ENCODE measurements at places on chromosomes 5 and 9.

- no peak for DNase-seq
These were observed 389.9 kb upstream of the PTPRD start for GRCh38 chr9:11002705-11003104.

DNA sequence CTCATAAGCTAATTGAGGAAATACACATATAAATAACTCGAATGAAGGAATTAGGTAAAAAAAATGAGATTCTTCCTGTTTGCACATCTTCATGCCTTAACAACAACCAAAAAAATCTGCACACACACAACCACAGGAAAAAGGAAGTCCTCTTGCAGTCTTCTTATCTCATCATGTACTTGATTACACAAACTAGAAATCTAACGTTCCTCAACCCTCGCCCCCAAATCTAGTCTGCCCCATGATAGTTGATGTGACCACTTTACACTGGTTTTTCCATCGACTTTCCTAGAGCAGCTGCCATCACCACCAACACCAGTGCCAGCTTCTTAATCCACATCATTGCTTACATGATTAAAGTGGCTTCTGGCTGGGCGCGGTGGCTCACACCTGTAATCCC lies 31.2 kb upstream of the RNU6ATAC start:
- no peak for DNase-seq

- no peak for DNase-seq
These were observed 21.4 kb upstream of the OTULINL start for GRCh38 chr5:14560091-14560595.

- no peak for DNase-seq
These were observed 87.9 kb upstream of the GRIA1 start for GRCh38 chr5:153402550-153402949.

DNA sequence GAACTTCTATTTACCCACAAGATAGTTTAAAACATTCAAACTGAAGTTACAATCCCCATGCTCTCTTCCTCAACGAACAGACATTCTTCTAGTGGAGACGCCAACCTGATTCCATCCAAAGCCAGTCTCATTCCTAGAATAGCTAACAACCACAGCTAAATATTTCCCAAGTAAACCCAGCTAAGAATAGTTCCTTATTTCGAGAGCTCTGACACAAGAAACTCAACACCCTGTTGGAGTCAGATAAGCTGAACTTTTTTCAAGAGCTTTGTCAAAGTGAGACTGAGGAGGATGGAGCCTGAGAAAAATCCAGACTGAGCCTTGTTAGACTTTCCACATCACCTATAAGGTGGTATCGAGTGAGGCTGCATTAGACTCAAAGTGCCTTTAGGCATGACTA lies 56.7 kb upstream of the RPS23 start:
- no peak for DNase-seq

DNA sequence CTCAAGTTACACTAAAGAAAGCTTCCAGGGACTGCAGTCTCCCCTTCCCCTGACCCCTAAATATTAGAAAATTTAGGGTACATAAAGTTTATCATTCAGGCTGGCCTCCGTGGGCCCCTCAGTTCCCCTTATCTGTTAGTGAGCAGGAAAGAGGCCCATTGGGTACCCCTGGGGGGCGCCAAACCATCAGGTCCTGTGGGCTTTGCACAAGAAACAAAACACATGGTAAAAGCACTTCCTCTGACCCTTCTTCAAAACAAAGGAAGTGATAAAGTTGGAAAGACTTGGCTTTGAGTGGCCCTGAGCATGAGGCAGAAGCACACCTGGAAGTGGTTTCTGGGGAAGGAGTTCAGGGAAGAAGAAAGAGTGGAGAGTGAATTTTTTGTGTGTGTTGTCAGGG lies 213.0 kb downstream of the SMARCA2 start:
- DNase-seq: no peak
